Epithelial cell of proximal tubule (primary cell): ENCODE measurements at places on chromosomes 6 and 20.

DNA sequence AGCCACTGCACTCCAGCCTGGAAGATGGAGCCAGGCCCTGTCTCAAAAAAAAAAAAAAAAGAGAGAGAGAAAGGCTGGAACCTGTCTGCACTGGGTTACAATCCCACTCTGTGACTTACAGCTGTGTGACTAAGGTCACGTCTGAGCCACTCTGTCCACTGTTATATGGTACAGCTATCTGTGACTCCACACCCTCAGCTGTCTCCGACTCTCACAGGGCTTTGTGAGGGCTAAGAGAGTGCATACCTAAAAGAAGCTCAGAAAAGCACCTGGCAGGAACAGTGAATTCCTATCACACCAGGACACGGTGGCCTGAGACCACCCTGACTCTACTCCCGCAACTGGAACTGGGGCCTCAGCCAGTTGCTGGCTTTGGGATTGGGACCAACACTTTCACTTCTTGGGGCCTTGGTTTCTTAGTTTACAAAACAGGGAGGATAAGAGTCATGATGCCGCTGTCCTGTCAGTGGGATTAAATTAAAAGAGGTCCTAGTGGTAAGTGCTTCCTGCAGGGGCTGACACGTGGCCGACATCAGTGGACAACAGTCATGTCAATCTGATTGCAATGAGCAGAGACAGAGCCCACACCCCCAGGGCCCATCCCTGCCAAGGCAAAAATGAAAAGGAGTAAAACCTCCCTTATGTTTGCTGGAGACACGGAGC is 5.7 kb upstream of the CD93 start:
- no peak for DNase-seq

DNA sequence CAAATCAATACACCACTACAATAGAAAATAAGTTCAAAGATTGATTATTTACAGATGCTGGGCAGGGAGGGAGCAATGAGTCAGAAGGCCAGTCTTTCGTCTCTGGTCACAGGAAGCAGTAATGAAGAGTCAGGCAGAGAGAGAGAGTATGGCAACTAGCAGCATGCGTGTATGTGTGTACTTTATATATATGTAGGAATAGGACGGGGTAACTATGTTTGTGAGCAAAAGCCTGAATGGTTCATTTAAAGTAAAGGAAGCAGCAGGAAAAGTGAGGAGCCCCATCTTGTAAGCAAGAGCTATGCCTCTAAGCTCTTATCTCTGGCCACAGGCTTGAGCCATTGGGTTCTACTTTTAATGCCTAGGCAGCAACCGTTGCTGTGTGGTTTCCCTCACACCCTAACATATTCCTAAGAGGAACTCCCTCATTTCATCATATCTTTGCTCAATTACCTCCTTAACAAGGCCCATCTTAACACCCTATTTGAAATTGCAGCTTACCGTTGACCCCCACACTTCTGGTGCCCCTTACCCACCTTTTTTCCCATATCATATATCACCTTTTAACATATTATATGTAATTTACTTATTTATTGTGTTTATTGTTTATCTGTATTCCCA is 66.6 kb downstream of the AFG1L start:
- no peak for DNase-seq

DNA sequence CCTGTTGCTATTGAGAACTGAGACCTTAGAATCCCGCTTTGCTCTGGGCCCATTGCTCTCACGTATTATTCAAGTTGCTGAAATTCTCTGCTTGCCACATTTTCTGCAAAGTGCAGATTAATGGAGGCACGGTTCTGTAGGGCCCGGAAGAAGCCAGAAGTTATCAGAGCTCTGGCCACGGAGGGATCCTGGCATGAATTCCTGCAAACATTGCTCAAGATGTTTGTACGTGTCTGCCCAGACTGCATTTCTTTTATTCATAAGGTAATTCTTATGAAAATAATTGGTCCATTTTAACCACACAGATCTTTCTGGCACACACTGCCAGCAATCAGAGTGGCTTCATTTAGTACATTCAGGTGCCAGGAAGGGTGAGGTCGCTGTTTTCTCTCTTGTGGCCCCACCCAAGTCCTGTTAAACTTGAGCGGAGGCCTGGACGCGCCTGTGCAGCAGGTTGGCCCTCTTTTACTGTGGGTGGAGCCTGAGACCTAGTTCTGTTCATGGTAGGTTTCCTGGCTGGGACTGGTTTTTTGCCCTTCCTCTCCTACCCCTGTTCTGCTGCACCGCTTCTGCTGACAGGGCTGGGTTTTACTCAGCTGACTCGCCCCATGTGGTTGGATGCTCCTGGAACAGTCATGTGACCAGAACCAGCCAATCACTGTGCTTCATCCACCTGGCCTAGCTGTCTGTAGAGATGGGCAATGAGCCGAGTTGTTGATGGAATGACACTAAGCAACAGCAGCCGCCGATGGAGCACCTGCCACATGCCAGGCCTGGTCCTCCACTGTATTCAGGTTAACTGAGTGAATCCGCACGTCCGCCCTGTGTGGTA is 230.2 kb downstream of the CDH4 start:
- DNase-seq, result no peak

DNA sequence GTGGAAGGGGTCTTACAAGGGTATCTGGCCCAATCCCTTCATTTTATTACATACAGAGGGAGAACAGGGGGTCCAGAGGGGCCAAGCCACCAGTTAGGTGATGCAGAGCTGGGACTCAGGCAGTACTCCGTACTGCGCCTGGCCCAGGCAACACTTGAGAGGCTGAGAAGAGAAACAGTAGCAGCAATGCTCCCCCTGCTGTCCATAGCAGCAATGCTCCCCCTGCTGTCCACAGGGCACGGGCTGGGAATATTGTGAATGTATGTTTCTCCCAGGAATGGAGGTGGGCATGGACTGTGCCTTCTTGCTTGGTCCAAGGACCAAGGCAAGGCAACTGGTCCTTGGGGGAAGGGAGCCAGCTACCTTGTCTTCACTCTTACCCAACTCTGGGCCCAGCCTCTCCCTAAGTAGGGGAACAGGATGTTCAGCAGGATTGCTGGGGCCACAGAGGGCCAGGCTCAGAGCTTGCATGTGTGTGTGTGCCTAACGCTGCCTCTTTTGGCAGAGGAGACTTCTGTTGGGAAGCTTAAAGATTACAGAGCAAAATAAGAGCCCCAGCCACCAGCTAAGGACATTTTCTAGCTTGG is 14.8 kb upstream of the FAM83C start:
- no peak for DNase-seq

DNA sequence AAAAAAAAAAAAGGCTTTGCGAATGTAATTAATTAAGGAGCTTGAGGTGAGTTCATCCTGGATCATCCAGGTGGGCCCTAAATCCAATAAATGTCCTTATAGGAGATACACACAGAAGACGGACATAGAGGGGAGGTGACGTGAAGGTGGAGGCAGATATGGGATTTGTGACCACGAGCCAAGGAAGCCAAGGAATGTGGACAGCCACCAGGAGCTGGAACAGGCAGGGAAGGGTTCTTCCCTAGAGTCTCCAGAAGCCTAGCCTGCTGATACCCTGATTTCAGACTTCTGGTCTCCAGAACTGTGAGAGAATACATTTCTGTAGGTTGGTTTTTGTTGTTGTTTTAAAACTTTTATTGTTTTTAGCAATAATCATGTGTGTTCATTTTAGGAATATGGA is 6.7 kb upstream of the ATRN start:
- no peak for DNase-seq

DNA sequence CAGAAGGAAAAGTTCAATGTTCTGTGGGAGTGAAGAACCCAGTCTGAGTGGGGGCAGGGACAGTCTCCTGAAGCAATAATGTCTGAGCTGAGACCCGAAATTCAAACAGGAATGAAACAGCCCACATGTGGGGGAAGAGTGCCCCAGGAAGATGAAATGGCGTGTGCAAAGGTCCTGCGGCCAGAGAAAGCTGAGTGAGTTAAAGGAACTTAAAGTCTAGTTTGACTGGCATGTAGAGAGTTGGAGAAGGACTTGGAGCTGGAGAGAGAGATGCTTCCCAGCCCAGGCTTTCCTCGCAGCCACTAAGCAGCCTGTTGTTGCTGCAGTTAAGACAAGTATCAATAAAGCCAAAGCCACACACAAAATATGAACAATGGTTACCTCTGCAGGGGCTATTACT is 38.0 kb upstream of the MDGA1 start:
- no peak for DNase-seq

- no peak for DNase-seq
Measured at GRCh38 chr6:156060013-156060412, 604.4 kb upstream of the NOX3 start.

- no peak for DNase-seq
Measured at GRCh38 chr20:51467956-51468626, 74.4 kb downstream of the NFATC2 start.

DNA sequence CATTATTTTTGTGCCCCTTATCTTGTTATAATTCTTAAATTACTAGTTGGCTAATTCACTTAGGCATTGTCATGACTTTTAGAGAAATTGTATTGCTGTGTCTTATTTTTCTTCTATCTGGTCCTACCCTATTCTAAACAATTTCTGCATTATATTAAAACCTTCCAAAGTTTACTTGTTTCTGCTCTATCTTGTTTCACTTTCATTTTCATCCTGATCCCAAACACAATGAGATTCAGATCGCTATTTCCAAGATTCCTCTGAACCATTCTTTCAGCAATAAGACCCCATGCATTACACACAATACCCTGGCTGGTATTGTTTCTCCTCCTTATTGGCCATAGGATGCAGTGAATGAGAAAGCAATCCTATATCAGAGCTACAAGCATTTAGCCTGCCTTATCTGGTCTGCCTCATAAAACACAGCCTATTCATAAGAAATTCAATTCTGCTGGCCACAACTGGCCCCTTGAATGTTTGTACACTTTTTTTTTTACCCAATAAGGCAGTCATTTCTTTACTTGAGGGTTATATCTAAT is 69.9 kb upstream of the POU3F2 start:
- DNase-seq, result no peak
